ENCODE measurements at places on chromosomes 13 and 19.

DNA sequence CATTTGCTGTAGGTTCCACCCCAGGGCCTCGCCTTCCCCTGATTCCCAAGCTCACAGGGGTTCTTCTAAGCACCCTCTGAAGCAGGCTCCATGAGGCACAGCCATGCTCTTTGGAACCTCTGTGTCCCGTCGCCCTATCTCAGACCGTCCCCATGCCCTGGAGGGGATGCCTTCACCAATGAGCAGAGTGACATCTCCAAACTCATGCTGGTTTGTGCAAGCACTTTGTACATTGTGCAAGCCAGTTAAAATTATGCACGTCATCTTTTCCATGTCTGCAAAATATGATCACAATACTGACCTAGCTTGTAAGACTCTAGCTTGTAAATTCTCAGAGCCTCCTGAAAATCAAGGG is 46.5 kb upstream of the RAP2A start:
- no peak for DNase-seq

- DNase-seq, result peak; percentile 74
Measured at GRCh38 chr19:18408053-18408476, 10.6 kb upstream of the LRRC25 start.

- DNase-seq, result no peak
Measured at GRCh38 chr19:9857920-9858746, 23.0 kb downstream of the PIN1 start.

GRCh38 chr19:45770192-45771101 is 1.4 kb upstream of the SIX5 start:
- DNase-seq, result peak; percentile 99

Data from stomach (tissue), 19 donors.